COR-L47 (cell line): ENCODE measurements at places on chromosomes 5 and 9.

- no peak for DNase-seq
These were observed 175.1 kb upstream of the DAB2 start for GRCh38 chr5:39599721-39600431.

DNA sequence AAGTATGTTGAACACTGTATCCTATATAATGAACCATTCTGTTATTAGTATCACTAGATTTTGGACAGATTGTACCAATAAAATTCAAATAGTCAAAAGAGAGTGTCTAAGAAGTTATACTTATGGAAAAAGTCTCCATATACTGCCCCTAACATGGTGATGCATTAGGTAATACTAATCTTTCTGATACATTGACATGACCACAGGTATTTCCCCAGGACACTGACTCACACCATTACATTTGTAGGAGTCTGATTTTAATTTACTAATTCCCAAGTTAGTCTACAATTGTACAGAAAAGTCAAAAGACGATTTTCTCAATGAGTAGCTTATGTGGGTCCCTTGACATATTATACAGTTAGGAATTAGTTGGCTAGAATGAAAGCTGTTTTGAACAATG, 593.8 kb downstream of the ISL1 start:
- DNase-seq: no peak

GRCh38 chr9:14822666-14823065, 87.6 kb downstream of the FREM1 start:
- no peak for DNase-seq

- no peak for DNase-seq
These were observed 80.0 kb upstream of the TRIO start for GRCh38 chr5:14063138-14063537.

- no peak for DNase-seq
These were observed 14.5 kb downstream of the FCN2 start for GRCh38 chr9:134895097-134895496.

- DNase-seq: peak; percentile 52
These were observed 20.3 kb upstream of the UNC5A start for GRCh38 chr5:176789873-176790615.

GRCh38 chr5:139374909-139375308, 8.2 kb downstream of the SLC23A1 start:
- no peak for DNase-seq
